Esophagus squamous epithelium (tissue), 5 donors: ENCODE measurements at places on chromosomes 2 and 18. TPM values are rescaled to one million over a fixed set of nuclear protein-coding genes. Genes with fewer than 3 reads are reported as not detected.

DNA sequence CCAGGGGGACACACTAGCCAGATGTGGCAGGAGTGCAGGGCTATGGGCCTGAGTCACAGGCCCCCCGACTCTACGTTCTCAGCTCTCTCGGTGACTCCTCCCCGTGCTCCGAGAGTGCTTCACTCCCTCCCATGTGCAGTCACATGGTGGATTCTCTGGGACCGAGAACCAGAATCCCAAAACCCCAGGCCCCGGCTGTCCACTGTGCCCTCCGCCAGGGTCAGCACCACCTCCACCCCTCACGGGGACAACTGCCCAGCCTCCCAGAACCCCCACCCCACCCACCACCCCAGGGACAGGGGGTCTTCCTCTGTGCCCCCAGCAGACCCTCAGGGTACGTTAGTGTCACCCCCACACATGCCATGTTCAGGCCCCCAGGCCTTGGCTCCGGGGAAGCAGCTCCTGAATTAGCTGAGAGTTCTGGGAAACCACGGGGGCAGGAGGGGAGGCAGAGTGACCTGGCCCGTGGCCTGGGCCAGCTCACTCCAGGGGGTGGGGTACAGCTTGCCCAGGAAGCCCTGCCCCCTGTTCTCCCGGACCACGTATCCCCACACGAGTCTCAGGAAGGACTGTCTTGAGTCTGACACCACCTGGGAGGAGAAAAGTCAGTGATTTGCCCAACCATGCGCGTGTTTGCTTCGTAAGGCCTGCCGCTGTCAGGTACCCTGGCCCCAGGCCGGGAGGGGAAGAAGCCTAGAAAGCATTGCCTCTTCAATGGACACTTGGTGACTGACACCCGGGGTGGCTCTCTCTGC lies 4.4 kb downstream of the RAMP1 start:
- DNase-seq = no peak

GRCh38 chr2:223936862-223937326 lies 8.2 kb downstream of the WDFY1 start:
- DNase-seq = no peak

CLEC4F gene
- not detected for total RNA-seq

- no peak for DNase-seq
These were observed 1149.5 kb downstream of the DSC3 start for GRCh38 chr18:29892960-29893558.

DNA sequence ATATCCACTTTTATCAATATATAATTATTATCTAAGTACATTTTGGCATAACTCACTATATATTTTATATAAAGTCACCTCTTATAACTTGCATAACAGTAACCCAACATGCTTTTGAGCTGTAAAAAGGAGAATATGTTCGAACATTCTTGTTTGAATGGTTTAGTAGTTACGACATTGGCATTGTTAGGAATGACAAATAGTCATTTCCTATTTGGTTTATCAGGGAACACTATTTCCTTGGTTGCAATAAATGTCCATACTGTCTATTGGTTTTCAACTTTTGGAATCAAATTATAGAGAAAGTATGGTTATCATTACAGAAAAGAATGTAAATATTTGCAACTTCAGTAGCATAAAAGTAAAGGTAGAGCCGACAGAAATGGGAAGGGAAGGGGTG lies 124.1 kb downstream of the PARD3B start:
- no peak for DNase-seq

NOSTRIN gene
- total RNA-seq = 1.3 TPM

GRCh38 chr2:36756438-36756837 lies 59.9 kb downstream of the VIT start:
- DNase-seq = no peak
